ENCODE measurements at places on chromosomes 3 and 15.

DNA sequence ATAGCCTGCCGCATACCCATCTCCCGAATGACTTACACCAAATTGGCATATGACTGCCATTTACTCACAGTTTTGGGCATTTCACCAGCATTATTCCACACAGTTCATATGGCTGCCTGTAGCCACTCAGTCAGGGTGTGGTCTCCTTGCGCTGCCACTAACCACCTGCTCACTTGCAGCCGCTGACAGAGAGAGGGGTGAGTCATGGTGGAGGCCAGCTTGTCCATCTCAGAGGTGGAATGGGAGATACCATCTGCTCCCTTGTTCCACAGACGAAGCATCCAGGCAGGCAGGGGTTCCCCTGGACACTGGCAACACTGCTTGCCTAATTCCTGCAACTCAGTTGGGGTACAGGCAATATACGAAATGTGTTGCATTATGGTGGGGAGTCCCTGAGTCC, 15.6 kb downstream of the CCRL2 start:
- DNase-seq = peak; percentile 82

GRCh38 chr3:15108869-15109268, 9.9 kb upstream of the RBSN start:
- DNase-seq = no peak

DNA sequence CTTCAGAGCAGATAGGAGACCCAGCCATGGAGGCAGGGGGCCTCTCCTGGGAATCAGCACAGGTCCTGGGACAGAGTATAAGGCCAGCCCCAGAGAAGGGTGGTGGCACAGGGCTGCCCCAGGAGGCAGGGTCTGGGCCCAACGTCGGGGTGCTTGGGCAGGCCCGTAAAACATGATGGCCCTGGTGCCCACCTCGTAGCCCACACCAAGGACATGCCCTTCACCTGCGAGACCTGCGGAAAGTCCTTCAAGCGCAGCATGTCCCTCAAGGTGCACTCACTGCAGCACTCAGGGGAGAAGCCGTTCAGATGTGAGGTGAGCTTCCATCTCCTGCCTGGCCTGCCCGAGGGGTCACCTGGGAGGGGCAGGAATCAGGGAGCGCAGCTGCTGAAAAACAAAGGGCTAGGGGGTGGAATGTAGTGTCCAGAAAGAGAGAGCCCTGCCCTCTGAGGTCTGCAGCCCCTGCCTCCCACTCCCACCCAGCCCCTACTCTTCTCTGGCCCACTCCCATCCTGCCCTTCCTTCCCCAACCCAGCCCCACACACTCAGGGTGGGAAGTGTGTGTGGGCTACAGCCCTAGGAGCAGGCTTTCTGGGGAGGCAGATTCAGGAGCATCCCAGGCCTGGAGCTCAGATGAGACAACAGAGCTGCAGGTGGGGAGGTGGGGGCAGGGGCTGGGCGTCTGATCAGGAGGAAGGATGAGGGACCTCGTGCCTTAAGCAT, 9.5 kb downstream of the ZBTB47 start:
- no peak for DNase-seq

- peak; percentile 18 for DNase-seq
These were observed 9.2 kb downstream of the PTX3 start for GRCh38 chr3:157445857-157446256.

DNA sequence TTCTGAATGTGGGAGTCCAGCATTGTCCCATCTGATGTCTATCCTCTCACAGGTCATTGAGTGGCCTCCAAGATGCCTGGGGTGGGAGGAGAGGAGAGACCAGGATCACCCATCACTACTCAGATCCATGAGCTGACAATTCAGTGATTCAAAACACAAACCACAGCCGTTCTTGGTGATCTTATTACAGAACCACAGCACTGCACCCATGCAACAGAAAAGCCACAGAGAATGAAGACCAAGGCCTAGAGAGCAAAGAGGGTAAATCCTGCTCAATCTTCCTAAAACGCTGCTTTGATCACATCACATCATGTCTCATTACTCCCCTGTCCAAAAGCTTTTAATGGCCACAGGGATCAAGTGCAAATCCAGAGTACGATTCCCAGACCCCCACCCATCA, 23.5 kb downstream of the ANP32A start:
- no peak for DNase-seq

DNA sequence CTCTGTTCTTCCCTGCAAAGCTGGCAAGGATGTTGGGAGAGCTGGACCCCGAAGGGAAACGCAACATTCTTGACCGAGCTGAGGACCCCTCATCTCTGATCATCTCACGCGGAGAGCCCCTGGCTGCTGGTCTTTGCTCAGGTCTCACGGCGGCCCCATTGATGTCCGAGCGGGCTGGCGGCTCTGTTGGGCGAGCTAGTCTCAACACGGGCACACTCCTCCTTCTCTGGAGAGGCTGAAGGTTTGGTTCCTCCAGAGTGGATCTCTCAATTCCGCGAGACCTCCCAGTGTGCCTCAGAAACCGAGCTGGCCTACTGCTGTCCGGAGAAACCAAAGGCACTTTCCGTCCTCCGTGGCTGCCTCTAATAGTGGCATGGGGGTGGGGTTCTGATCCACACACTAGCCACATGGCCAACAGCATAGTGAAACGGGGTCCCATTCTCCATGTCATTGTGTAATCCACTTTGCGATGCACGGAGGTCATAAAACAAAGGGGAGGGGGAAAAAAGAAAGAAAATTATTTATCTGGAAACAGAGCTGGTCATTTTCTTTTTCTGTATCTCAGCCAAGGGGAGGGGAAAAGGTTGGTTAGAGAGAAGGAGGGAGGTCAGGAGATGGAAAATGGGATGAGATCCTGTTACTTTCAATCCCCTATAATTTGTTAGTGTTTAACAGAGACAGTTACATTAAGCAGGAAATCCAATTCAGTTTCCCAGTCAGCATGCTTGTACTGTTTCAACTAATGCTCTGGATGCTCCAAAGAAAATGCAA, 1.3 kb downstream of the CCDC80 start:
- no peak for DNase-seq

GRCh38 chr15:68210821-68211655, 5.9 kb upstream of the CALML4 start:
- no peak for DNase-seq

DNA sequence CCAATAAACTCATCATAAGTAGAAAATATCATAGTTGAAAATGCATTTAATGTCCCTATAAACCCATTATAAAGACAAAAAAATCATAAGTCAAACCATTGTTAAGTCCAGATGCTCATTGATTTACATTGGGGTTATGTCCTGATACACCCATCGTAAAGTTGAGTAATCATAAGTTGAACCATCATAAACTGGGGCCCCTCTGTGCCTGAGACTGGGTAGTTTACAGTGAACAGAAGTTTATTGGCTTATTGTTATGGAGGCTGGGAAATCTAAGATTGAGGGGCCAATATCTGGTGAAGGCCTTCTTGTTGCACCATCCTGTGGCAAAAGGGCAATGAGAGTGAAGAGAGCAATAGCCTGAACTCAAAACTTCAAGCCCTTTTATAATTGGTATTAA, 10.6 kb downstream of the MKRN3 start:
- DNase-seq = no peak

DNA sequence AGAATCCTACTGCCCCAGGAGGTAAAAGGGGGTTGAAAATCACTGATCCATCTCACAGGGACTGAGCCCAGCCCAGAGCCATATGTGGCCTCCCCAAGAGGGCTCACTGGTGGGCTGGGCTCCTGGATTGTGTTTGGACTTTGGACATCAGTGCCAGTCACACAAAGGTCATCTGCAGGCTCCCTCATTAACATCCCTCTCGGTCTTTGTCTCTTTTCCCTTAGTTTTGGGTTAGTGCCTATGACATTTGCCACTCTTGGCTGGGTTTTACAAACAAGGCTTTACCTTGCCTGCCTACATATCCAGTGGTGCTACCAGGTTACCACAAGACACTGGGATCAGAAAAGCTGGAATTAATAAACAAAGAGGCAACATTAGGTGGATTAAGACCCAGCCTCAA, 27.9 kb downstream of the IFT122 start:
- DNase-seq = no peak

- peak; percentile 85 for DNase-seq
These were observed 231.3 kb downstream of the LPP start for GRCh38 chr3:188385295-188385694.

- no peak for DNase-seq
These were observed 356.6 kb upstream of the GRM7 start for GRCh38 chr3:6504347-6504746.

- DNase-seq = no peak
These were observed 10.6 kb downstream of the PARP14 start for GRCh38 chr3:122691195-122691594.

DNA sequence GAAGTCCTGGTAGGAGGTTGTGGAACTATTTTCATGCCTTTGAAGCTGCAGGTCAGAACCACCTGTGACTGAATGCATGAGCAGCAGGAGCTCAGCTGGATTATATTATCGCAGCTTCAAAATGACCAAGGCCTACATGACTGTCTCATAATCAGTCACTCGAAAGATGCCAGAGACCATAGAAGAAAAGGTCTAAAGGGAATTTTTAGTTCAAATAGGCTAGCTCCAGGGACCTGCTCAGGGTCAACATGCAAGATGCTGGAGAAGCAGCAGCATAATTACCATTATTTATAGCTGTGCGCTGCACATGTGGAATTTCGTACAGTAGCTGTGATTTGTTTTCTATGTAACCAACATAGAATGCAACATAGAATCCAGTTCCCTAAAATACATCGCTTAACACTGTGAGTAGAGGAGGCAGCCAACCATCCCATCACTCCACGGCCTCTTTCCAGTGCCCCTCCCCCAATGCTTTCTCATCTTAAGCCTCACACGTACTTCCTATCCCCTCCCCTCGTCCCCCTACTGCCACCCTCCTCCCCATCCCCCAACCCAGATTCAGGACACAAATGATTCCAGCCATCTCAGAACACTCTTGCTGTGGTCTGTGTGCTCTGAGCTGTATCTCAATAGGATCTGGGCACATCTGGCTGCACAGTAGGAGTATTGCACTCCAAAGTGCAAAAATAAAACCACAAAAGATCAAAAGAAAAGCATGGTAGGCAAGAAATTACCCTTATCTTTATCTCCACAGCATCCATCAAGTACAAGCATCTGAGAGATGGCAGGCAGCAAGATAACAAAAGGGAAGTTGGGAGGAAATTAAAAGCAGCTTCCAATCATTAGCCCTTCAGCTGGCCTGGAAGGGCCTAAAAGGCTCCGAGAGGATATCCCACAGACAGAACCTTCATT, 352.8 kb upstream of the SEMA6D start:
- DNase-seq = no peak

GRCh38 chr3:191441687-191442086, 19.3 kb upstream of the PYDC2 start:
- DNase-seq = no peak

DNA sequence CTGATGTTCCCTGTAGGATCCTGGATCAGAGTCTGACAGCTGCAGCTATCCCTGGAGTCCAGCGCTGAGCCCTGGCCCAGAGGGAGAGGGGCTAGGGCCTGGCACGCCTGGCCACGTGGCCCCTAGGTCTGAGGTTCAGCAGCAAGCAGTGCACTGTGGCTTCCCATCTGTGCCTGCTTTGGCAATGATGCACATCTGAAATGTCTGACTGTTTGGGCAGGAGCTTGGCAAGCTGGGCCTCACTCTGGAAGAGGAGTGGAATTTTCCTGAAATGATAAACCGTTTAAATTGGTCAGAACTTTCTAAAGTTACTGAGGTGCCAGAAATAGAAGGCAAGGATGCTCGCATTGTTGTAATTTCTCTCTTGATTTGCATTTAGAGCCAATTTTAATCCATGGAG, 48.8 kb upstream of the MRPS22 start:
- no peak for DNase-seq

GRCh38 chr15:68387381-68388143, 44.4 kb downstream of the ITGA11 start:
- no peak for DNase-seq
